ENCODE measurements at places on chromosomes 1 and 21.

DNA sequence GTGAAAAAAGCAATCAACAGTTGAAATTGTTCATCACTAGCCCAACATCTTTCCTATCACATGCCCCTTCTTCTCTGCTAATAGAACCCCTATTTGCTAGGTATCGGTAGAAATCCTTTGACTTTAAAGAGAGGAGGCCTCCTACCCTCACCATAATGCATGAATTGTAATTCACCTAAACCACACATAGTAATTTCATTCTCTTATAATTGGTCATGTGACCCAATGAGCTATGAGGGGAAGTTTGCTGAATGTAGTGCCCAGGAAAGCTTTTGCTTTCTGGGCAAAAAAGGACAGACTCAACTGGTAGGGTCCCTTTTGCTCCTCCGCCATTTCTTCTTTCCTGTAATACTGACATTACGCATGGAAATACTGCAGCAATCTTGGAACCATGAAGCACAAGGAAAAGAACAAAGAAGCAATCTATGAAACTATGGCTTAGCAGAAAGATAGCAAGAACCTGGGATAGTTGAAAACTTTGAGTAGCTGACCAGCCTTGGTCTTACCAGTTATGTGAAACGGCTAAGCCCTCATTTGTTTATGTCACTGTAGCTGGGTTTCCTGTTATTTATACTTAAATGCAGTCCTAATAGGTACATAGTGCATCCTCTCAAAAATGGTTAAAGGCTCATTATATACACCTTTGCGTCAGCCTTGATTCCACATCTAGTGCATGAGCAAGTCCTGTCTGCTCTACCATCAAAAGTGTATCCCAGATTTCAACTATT, 10.2 kb upstream of the CHI3L2 start:
- no peak for DNase-seq

DNA sequence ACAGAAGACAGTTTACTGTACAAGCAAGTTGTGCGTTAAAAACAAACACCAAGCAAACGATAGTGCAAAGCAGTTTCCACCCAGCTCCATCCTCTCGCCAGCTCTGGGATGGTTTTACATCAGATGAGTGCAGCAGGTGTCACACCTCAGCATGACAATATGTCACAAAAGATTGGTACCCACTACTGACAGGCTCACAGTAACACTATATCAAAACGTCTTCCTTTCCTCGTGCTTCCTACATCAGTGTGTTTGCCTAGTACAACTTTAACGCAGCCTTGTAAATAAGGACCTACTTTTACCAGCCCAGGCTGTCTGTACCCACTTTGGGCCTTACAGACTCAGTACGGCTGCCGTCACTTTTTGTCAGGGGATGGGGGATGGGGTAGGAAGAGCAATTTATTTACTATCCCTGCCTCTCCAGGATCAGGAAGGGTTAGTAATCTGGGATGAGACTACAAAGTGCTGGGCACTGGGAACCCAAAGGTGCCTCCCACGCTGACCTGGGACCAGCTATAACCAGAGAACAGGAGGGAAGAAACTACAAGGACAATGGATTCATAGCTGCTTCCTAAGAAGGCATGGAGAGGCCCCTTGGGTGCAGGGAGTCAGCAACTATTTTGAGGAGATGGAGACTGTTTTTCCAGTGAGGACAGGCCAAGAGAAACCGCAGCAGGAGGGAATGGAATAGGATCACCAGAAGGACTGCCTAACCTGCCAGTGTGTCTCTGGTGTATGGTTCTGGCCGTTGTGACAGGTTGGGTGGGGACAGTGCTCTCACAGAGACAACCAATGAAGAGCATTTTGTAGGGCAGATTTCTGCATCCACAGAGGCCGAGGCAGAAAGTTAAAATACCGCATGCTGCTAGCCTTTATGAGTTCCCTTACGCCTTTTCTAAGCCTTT, 30.2 kb downstream of the RUNX3 start:
- no peak for DNase-seq

DNA sequence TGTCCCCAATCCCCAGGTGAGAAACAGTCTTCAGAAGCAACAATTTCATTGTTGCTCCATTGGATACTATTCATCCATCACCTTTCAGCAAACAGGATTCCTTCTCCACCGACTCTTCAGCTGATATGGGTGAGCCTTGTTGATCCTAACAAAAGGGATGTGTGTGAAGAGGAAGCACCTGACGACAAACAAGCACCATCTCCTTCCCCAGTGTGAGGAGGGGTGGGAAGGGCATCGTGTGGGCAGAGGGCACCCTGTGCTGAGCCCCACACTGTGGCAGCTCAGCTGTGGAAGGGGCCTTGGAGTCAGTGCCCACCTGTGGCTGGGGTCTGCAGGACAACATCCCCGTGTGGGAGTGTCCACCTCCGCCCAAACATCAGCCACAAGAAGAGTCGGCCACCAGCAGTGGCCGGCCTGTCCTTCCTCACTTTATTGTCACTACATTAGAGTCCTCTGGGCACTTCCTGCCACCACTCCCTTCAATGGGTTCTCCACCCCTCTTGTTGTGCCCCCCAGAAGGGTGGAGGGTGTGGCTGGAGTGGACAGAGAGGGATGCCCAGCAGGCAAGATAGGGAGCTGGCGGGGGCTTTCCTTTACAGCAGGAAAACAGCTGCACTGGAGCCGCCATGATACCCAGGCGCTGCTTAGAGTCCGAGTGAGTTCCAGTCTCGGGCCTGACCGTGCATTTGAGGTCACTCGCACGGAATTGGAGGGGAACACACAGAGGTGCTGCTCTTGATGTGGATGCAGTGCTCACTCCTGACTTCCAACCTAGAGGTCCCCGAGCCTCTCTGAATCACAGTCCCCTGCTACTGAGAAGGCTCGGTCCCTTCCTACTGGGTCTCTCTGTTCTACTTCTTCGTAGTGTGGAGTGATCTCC, 40.9 kb downstream of the VPS26C start:
- no peak for DNase-seq

DNA sequence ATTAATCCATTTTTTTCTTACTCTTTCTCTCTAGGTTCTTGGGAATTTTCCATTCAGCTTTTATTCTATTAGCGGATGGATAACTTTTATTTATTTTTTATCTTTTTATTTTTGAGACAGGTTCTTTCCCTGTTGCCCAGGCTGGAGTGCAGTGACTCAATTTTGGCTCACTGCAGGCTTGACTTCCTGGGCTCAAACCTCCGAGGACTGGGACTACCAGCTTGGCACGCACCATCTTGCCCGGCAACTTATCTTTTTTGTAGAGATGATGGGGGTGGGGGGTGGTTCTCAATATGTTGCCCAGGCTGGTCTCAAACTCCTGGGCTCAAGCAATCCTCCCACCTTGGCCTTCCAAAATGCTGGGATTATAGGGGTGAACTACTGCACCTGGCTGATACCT, 36.1 kb upstream of the CHIT1 start:
- DNase-seq, result no peak

GRCh38 chr1:150420560-150421265, 56.8 kb downstream of the RPRD2 start:
- peak; percentile 37 for DNase-seq

DNA sequence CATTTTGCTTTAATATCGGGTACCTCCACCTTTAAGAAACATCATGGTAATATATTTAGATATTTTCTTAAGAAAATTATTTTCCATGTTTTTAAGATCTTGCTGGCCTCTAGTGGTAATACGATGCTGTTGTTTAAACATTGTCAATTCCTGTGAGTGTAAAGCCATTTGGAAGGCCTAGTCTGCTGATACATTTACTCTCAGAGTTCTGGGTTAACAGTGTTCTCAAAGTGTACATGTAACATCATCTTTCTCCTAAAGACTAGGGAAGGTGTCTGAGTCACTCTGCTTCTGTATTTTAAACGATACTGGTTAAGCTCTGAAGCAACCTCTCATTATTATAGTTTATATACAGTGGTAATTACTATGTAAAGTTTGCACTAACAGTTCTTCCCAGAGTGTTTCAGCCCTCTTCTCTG, 189.1 kb downstream of the RASAL2 start:
- peak; percentile 60 for DNase-seq

- peak; percentile 35 for DNase-seq
These were observed 521 bp upstream of the NADK start for GRCh38 chr1:1778663-1779319.

GRCh38 chr1:55428944-55429931, 214.1 kb upstream of the USP24 start:
- peak; percentile 100 for DNase-seq

- peak; percentile 83 for DNase-seq
These were observed 17.0 kb upstream of the ADAR start for GRCh38 chr1:154624746-154625643.

- DNase-seq, result peak; percentile 64
These were observed 944 bp upstream of the AGO3 start for GRCh38 chr1:35929730-35930592.

- peak; percentile 96 for DNase-seq
These were observed 149.0 kb downstream of the TGFBR3 start for GRCh38 chr1:91736715-91737615.

DNA sequence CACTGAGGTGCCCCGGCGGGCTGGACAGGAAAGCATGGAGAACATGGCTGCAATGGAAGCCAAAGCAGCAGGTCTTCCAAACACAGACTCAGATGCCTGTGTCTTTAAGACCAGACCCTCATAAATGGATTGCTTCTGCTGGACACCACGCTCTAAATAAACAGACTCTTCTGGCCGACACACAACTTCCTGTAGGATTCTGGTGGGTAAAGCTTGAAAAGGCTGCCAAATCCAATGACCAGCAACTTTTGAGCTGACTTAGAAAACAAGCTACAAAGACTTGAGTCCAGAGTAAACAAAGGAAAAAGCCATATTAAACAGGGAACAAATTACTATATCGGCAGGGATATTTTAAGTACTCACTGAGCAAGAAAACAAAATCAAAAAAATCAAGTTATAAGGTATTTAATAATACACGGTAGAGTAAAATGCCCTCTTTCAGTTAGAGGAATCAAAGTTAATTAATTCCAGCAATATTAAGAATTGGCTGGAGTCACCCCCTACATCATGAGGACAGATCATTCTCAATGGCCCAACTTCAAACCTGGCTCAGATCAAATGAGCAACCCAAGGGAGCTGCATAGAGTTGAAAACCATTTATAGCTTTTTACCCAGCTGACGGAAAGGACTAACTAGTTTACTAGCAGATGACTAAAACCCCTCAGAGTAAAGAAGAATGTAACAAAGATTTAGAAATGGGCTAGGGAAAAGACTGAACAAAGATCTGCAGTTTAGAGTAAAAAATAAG, 102.4 kb downstream of the TGFBR3 start:
- DNase-seq, result peak; percentile 80

DNA sequence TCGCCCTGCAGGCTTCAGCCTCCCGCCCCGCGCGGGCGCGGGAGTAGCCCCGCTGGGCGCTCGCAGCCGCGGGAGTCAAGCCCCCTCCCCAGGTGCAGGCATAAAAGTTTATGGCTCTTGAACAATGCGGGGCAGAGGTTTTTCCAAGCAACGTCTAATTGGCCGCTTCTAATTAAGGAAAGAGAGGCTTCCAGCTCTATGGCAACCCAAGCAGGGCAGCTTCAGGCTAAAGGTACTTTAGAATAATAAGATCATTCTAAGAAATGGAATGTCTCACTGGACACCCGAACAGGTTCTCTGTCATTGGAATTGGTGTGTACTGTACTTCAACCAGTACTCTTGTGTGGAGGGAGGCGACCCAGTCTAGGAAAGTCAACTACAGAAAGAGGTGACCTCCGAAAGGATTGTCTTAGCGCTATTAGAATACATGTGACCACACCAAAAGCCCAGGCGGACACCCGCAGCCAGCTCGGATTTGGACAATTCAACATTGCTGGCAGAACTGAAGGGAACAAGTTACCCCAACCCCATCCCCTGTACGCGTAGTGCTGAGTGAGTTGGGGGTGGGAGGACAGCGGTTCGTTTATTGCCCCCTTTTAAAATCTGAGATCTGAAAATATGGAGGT, 12.5 kb downstream of the NR5A2 start:
- no peak for DNase-seq

DNA sequence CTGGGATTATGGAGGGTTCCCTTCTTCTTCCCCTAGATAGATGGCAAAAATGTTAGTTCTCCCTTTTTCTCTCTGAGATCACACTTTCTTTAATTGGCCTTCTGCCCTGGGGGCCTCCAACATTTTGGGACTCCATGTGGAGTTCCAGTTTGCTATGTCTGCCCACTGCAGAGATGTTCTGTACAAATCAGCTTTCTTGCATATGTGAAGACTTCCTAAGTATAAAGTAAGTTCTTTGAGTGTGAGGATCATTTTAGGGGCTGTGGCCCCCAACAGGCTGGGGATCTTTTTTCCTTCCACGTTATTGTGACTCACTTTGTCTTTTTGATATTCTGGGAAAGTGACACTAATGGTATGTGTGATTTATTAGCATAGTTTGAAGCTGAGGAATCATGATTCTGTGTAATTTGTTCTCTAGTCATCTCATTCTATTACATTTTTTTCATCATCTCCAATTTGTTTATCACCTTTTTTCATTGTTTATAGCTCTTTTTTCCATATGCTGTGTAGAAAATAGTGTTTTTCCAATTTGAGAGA, 48.2 kb downstream of the HHAT start:
- peak; percentile 75 for DNase-seq

- DNase-seq, result no peak
These were observed 55.0 kb upstream of the GALNT2 start for GRCh38 chr1:230012093-230012393.

GRCh38 chr1:235442788-235443429, 61.3 kb downstream of the B3GALNT2 start:
- peak; percentile 78 for DNase-seq

DNA sequence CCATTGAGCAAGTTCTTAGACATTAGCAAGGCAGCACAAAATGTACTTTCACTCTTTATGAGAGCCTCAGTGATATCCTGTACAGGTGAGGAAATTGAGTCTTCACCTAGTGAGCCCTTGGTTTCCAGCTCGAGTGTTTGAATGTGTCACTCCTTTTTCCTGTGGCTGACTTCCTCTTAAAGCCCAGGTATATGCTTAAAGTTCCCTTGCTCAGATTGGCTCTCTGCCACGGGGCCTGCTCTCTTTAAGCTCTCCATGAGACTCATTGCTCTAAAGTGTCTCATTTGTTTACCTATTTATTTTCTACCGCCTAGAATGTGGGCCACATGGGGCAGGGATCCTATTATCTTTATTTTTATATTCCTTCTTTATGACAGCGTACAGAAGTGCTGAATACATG, 324.9 kb downstream of the SIPA1L2 start:
- no peak for DNase-seq

DNA sequence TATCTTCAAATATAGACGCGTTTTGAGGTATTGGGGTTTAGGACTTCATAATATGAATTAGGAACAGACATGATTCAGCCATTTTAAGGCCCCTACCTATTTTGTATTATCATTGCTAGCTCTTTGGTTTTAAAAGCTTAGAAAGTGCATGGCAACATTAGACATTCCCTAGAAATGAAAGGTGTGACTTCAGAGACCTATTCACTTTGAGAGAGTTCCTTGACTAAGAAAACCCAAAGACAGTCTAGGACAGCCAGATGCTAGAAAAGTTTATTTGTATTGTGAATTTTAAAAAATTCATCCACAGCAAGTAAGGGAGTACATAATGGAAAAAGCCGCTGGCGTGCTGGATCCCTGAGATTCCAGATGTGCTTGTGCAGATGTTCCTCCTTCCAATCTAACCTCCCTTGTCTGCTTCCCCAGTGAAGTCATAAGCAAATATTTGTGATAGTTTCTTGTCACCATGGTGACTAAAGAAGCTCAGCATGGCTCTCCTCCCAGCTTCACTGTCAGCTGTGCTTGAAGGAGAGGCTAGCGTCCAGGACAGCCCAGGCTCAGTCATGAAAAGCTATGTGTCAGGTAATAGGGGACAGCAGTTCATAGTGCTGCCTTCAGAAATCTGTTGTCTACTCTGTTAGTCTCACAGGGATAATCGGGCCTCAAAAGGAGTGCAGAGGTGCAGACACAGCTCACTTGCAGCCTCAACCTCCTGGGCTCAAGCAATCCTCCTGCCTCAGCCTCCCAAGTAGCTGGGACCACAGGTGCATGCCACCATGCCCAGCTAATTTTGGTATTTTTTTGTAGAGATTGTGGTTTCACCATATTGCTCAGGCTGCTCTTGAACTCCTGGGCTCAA, 34.8 kb downstream of the KPNA6 start:
- peak; percentile 85 for DNase-seq

Measured in EH (cell line).